Endothelial cell (in vitro differentiated cells): ENCODE measurements at places on chromosomes 16 and 17.

DNA sequence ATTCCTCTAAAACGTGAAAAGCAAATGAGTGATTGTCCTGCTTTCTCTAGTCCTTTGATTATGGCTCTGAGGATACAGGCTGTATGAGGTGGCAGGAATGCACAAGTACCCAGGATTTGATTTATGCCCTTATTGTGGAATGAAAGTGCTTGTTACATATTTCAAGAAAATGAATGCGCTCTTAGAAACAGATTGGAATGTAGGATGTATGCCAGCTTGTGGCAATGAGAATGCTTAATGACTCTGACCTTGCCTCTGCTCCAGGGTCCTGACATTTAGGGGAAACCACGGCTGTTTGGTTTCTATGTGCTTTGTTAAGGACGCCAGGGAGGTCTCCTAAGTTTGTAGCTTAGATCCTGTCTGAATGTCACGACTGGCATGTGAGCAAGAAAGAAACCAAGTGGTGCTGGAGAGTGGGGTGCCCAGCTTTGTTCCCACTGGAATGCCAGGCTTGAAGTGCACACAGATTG, 22.0 kb downstream of the PRCD start:
- H3K27me3 ChIP-seq: peaks cover 8% of the 10 kb centered on the region
- no peak overlapping the region for H3K27ac ChIP-seq
- no peak for DNase-seq

DNA sequence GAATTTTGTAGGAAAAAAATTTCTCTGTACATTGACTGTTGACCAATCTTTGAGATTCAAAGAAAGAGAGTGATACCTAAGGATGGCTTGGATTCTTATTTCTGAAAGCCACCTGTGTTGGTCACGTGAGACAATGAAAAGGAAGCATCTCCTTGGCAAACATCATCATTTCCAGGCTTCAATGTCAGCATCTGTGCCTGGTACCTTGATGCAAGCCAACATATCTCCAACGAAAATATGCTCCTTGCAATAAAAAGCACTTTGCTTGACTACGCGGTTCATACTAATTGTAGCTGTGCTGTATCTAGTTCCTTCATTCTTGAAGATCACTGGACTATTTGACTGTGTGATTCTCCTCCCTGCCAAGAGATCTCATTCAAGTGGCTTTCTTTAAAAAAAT, 503.4 kb upstream of the PSMD7 start:
- no peaks in the 10 kb centered on the region for H3K36me3 ChIP-seq
- no peak overlapping the region for H3K4me3 ChIP-seq
- H3K4me1 ChIP-seq: peaks cover 2% of the 10 kb centered on the region

DNA sequence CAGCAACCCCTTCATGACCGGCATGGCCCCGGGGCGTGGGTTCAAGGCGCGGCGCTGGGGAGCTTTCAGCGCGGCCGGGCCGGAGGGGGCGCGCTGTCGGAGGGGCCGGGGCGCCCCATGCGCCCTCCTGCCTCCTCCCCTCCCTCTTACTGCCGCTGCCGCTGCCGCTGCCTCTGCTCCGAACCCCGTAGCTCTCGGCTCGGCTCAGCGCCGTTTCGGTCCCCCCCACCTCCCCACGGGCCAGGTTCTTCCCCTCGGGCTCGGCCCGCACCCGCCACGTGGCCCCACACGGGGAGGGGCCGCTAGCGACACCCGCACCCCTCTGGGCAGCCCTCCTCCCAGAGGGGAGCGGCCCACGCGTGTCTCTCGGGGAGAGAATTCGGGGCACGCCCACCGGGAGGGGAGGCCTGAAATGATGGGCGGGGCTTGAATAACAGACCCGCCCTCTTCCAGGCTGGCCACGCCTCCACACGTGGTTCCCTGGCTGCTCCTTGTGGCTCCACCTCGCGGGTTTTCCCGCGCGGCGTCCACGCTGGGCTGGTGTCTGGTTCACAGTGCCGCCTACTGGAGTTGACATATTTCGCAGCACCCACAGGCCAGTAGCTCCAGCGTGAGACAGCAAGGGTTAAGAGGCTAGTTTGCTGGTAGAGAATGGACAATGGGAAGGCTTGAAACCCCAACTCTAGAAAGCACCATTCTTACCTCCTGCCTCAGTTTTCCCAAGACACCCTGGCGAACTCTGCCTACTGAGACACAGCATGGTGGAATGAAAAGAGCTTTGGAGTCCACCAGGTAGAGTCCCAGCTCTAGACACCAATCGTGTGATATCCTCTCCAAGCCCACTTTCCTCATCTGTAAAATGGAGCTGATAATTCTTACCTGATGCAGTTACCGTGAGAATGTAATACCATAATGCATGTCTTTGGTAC, at the start of gene KCNH4:
Gene KCNH4 (minus strand): TSS at position 221 of the 929 bp plus-strand sequence. CDS start 197 bp downstream, at position 24.
- peak; percentile 63 for DNase-seq
- H3K4me1 ChIP-seq: peaks cover 27% of the 10 kb centered on the region
- no peak within 1 kb of the TSS for H3K4me3 ChIP-seq

DNA sequence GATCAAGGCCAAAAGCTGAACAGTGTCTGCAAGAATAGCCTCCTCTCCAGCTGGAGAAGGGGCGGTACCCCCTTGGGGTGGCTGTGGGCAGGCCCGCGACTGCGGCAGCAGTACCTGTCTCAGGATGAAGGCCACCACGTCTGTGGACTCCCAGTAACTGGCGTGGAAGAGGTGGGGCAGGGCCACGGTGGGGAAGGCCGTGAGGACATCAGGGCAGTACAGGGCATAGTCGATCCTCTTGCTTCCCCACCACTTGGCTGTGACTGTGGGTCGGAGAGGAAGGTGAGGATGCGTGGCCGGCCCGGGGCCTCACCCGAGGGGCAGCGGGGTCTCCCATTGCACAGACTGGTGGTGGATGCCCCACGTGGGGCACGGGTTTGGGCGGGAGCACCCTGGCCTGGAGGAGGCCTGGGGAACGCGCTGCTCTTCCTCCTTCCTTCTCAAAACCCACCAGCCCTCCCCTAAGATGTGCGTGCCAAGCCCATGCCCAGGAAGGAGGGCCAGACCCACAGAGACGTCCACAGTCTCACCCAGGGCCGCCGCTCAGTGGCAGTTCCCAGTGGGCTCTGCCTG, 26.0 kb downstream of the PIMREG start:
- H3K36me3 ChIP-seq: peaks cover 4% of the 10 kb centered on the region
- no peak overlapping the region for H3K4me3 ChIP-seq
- H3K4me1 ChIP-seq: peaks cover 6% of the 10 kb centered on the region
- no peak overlapping the region for H3K27ac ChIP-seq

DNA sequence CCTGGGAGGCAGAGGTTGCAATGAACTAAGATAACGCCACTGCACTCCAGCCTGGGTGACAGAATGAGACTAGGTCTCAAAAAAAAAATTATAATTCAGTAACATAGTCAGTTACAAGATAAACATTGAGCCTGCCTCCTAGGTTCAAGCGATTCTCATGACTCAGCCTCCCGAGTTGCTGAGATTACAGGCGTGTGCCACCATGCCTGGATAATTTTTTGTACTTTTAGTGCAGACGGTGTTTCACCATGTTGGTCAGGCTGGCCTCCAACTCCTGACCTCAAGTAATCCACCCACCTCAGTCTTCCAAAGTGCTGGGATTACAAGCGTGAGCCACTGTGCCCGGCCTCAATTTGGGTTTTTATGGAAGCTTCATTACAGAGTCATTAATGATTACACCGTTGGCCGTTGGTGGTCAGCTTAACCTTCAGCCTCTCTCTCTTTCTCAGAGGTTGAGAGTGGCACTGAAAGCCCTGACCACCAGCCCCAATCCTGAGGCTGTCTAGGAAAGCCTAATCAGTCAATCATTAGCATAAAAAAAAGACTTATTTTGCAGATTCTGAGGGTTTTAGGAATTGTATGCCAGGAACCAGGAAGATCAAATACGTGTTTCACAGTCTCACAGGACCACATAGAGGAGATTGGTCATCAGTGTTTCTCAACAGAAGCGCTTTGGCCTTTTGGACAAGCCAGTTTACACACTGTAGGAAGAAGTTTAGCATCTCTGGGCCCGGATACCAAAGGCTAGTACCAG, 1.3 kb upstream of the LRRC37A3 start:
- H3K4me1 ChIP-seq: peaks cover 9% of the 10 kb centered on the region
- peaks cover 6% of the 10 kb centered on the region for H3K27me3 ChIP-seq
- no peak for DNase-seq
- peak overlapping the region; percentile 94 for H3K4me3 ChIP-seq

DNA sequence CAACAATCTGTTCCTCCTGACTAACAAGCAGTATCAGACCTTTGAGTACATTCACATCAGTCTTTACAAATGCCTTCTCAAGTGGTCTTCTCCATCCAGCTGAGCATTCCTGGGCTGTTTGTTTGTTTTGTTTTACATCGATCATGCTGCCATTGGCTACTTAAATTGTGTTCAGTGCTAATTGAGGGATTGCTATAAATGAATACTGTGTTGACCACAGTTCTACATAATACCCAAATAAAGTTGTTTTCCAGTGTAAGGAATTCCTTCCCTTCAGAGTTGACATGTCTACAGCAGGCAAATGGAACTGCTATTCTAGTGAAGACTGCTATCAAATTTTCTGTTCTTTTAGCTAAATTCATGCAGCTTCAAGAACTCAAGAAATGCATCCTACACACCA, 3.2 kb downstream of the CDH8 start:
- H3K27me3 ChIP-seq: peaks cover 15% of the 10 kb centered on the region
- H3K36me3 ChIP-seq: no peaks in the 10 kb centered on the region
- DNase-seq: no peak
- H3K4me3 ChIP-seq: no peak overlapping the region

DNA sequence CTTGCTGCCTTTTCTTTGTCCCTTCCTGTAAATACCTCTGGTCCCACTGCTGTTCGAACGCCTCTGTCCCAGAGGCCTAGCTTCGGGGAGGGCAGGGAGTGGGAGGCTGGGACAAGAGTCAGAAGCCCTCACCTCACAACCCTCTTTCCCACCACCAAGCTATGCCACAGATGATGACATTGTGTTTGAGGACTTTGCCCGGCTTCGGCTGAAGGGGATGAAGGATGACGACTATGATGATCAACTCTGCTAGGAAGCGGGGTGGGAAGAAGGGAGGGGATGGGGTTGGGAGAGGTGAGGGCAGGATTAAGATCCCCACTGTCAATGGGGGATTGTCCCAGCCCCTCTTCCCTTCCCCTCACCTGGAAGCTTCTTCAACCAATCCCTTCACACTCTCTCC, 10.4 kb downstream of the ARRB2 start:
- H3K4me1 ChIP-seq: peaks cover 7% of the 10 kb centered on the region
- H3K27ac ChIP-seq: peak overlapping the region; percentile 9
- no peak for DNase-seq
- no peak overlapping the region for H3K4me3 ChIP-seq
- peaks cover 4% of the 10 kb centered on the region for H3K27me3 ChIP-seq

DNA sequence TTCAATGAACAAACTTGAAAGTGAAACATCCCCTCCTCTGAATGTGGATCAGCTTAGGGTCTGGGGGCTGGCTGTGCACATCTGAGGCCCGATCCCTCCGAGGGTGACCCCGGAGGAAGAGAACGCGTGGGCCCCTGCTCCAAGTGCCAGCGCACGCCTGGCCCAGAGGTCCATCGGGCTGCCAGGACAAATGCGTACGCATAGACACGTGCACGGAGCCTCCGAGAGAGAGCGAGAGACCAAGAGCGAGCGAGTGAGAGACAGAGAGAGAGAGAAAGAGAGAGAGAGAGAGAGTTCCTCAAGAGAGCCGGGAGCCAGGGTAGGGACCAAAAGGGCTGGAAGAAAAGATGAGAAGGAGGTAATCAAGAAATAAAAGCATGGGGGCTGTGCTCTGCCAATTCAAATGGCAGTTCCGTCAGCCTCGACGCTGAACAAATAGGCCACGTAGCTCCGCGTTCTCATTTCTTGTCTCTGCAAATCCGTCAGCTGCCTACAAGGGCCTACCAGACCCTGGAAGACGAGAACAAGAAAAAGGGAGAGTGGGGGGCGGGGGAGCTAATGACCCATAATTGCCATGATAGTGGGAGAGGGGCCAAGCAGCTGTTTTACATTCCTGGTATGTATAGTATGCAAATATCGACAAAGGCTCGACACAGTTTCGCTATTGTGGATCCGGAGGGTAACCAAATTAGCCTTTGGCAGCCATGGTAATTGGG, 435.3 kb upstream of the ZFHX3 start:
- no peaks in the 10 kb centered on the region for H3K36me3 ChIP-seq
- no peak overlapping the region for H3K27ac ChIP-seq
- peaks cover 1% of the 10 kb centered on the region for H3K27me3 ChIP-seq
- H3K4me3 ChIP-seq: no peak overlapping the region

- peak within 1 kb of the TSS; percentile 97 for H3K4me3 ChIP-seq
- H3K4me1 ChIP-seq: peaks cover 32% of the 10 kb centered on the region
- H3K27ac ChIP-seq: peak within 1 kb of the TSS; percentile 85
- peak; percentile 91 for DNase-seq
These were observed at the start of gene CMIP for GRCh38 chr16:81444448-81445121. Gene CMIP, plus strand, starts transcription at chr16:81444808.

- no peak overlapping the region for H3K27ac ChIP-seq
- no peak for DNase-seq
These were observed 171.1 kb upstream of the TOX3 start for GRCh38 chr16:52718046-52718445.

DNA sequence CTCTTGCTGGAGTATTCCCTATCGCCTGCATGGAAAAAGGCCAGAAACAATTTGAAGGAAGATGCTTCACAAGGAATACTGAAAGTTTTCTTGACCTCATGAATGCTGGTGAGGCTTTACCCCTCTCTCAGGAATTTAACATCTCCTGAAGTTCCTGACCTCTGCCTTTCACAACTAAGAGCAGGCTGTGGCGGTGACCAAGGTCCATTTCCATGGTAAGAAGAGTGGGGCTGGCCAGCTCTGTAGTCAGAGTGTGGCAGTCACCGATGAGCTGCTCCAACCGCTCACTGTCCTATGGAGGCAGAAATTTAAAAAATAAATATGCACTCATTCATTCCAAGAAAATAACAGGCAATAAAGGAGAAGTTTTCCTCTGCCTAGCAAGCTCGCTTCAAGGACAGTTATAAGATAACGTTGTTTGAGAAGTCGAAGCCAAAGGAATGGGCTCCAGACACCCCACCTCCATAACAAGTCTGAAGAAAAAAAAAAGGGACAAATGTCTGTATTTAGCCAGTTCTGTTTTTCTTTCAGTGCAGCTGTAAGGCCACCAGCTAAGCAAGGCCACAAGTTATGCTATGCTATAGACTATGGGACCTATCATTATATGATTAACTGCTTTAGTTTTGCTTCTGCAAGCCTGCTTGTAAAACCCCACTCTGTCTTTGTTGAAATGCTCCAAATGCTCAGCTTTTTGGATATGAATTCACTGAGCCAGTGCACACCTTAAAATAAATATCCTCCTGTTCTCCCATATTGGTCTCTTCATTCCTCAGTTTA, 6.0 kb upstream of the CCL4L2 start:
- peaks cover 2% of the 10 kb centered on the region for H3K27me3 ChIP-seq
- no peaks in the 10 kb centered on the region for H3K36me3 ChIP-seq
- no peak overlapping the region for H3K4me3 ChIP-seq
- DNase-seq: no peak
- peaks cover 13% of the 10 kb centered on the region for H3K4me1 ChIP-seq

GRCh38 chr17:35368081-35368830, 5.2 kb downstream of the SLFN11 start:
- DNase-seq: no peak
- H3K27ac ChIP-seq: no peak overlapping the region
- H3K36me3 ChIP-seq: no peaks in the 10 kb centered on the region
- no peak overlapping the region for H3K4me3 ChIP-seq
- H3K27me3 ChIP-seq: no peaks in the 10 kb centered on the region
- no peaks in the 10 kb centered on the region for H3K4me1 ChIP-seq

- no peaks in the 10 kb centered on the region for H3K4me1 ChIP-seq
- no peak for DNase-seq
- H3K36me3 ChIP-seq: no peaks in the 10 kb centered on the region
- no peak overlapping the region for H3K27ac ChIP-seq
- no peaks in the 10 kb centered on the region for H3K27me3 ChIP-seq
- no peak overlapping the region for H3K4me3 ChIP-seq
These were observed 168.8 kb downstream of the CYLD start for GRCh38 chr16:50910736-50911100.
